ENCODE measurements at places on chromosomes 3 and 15.

- no peak for DNase-seq
- no peak overlapping the region for H3K4me3 ChIP-seq
- no peaks in the 10 kb centered on the region for H3K27me3 ChIP-seq
- H3K36me3 ChIP-seq, result peaks cover 13% of the 10 kb centered on the region
Observed at GRCh38 chr3:23888617-23889228, 28.1 kb downstream of the NKIRAS1 start.

GRCh38 chr3:56885879-56886278 is 84.1 kb upstream of the ARHGEF3 start:
- no peak overlapping the region for H3K4me3 ChIP-seq
- H3K27me3 ChIP-seq, result no peaks in the 10 kb centered on the region
- DNase-seq, result no peak
- no peak overlapping the region for H3K27ac ChIP-seq
- no peaks in the 10 kb centered on the region for H3K36me3 ChIP-seq

GRCh38 chr3:61669668-61670299 is 108.4 kb downstream of the PTPRG start:
- no peak overlapping the region for H3K4me3 ChIP-seq
- no peaks in the 10 kb centered on the region for H3K36me3 ChIP-seq
- H3K27ac ChIP-seq, result no peak overlapping the region

DNA sequence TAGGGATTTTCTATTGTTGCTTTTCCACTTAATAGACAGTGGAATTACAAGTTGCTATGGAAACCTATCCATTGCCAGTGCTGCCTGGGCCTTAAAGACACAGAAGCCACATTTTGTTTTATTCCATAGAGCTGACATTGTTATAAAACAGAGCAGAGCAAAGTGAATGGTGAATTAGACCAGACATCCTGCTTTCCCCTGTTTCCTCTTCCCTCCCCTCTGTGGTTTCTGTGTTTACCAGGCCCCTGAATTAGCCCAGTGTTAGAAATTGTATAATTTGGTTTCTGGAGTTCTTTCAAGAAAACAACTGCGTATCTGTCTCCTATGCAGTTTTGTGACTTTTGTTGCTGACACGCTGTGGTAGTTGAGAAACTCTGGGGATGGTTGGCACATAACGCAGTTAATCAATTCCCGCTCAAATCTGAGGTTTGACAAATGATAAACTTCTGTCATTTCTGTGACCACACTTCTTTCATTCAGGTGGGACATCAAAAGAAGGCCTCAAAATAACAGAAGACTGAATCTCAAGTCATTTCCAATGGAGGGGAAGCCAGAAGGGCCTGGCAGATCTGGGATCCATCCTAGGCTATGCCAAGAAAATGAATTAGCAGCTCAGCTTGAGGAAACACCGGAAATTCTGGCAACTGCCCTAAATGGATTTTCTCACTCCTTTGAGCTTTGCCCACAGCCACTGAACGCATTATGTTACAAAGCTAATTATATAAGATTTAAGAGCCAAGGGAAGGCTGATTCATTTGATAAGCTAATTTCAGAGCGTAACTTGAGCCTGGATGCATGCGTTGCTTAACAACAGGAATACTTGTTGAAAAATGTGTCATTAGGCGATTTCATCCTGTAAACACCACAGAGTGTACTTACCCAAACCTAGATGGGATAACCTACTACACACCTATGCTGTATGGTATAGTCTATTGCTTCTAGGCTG is 46.9 kb downstream of the NR1D2 start:
- DNase-seq, result no peak
- H3K4me1 ChIP-seq, result peaks cover 34% of the 10 kb centered on the region
- no peaks in the 10 kb centered on the region for H3K27me3 ChIP-seq
- H3K27ac ChIP-seq, result peak overlapping the region; percentile 54
- no peaks in the 10 kb centered on the region for H3K36me3 ChIP-seq
- H3K4me3 ChIP-seq, result no peak overlapping the region

GRCh38 chr3:52119826-52120225 is 34.4 kb downstream of the POC1A start:
- peaks cover 36% of the 10 kb centered on the region for H3K4me1 ChIP-seq
- no peaks in the 10 kb centered on the region for H3K36me3 ChIP-seq
- no peak overlapping the region for H3K4me3 ChIP-seq
- no peaks in the 10 kb centered on the region for H3K27me3 ChIP-seq

DNA sequence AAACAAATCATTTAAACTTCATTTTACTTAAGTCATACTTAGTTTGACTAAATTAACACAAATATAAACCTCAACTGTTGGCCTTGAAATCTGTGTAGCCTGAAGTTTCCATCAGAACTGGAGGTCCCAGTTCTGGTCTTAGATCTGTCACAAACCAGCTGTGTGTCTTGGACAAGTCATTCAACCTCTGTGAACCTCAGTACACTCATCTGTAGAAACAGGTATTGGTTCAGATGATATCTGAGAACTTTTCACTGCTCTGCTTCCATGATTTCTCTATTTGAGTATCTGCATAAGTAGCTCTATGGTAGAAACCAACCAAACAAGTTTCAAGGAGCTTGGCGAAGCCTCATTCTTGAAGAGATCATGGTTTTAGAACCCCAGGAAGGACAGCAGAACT is 60.4 kb upstream of the SLC2A2 start:
- DNase-seq, result no peak
- H3K4me1 ChIP-seq, result peaks cover 15% of the 10 kb centered on the region
- no peak overlapping the region for H3K27ac ChIP-seq
- H3K4me3 ChIP-seq, result no peak overlapping the region

DNA sequence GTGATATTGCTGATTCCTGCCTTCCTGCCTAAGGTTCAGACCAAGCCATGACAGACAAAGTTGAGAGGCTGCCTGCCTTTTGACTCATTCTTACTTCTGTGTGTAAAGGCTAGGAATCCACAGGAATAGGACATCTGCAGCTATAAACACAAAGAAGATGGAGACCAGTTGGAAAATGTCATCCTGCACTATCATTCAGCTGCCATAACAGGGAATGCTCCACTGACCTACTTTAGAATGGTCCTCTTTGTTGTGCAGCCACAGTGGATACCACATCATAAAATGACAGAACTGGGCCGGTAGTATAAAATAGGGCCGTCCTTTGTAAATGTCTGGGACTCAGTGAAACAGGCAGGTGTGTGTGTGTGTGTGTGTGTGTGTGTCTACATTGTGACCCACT is 75.1 kb downstream of the STAC start:
- H3K4me3 ChIP-seq, result no peak overlapping the region
- DNase-seq, result no peak
- H3K36me3 ChIP-seq, result no peaks in the 10 kb centered on the region
- H3K27ac ChIP-seq, result no peak overlapping the region

GRCh38 chr15:91018158-91018557 is 4.2 kb downstream of the VPS33B start:
- peaks cover 23% of the 10 kb centered on the region for H3K4me1 ChIP-seq
- H3K4me3 ChIP-seq, result no peak overlapping the region
- H3K27ac ChIP-seq, result no peak overlapping the region

GRCh38 chr3:49937090-49937489 is 2.9 kb upstream of the RBM6 start:
- peaks cover 19% of the 10 kb centered on the region for H3K4me1 ChIP-seq
- DNase-seq, result no peak
- no peak overlapping the region for H3K4me3 ChIP-seq

- peaks cover 10% of the 10 kb centered on the region for H3K36me3 ChIP-seq
- no peak overlapping the region for H3K27ac ChIP-seq
- H3K4me3 ChIP-seq, result no peak overlapping the region
- H3K4me1 ChIP-seq, result peaks cover 7% of the 10 kb centered on the region
Observed at GRCh38 chr3:156532730-156533129, 22.2 kb downstream of the SSR3 start.

DNA sequence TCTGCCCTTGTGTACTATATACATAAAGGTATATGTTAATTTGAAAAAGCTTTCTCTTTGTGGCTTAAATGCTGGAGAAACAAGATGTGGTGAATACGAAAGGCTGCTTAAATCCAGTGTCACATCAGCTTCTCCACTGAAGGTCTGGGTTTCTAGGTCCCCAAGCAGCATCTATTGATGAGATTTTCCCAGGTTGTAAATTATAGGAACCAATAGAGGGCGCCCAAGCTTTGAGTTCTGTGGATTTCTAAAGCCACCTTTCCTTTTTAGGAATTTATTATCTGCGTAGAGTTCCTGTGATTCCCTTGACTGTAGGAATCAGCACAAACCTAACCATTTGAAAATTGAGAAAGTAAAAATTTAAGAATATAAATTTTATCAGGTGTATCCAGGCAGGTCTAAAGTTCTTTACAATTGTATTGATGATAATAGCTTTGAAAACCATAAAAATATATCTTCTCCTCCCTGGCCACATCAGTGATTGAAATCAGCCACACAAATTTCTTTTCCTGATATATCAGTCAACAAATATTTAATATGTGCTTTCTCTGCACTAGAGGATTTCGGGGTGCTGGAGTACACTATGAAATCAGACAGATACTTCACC is 88.3 kb upstream of the ADAMTSL3 start:
- no peaks in the 10 kb centered on the region for H3K4me1 ChIP-seq
- H3K27me3 ChIP-seq, result no peaks in the 10 kb centered on the region
- DNase-seq, result no peak
- H3K36me3 ChIP-seq, result no peaks in the 10 kb centered on the region

- DNase-seq, result no peak
- H3K27me3 ChIP-seq, result no peaks in the 10 kb centered on the region
- H3K36me3 ChIP-seq, result no peaks in the 10 kb centered on the region
- peaks cover 12% of the 10 kb centered on the region for H3K4me1 ChIP-seq
- H3K4me3 ChIP-seq, result no peak overlapping the region
Observed at GRCh38 chr15:36814708-36815107, 235.3 kb downstream of the CDIN1 start.

GRCh38 chr3:166879661-166880060 is 500.4 kb downstream of the ZBBX start:
- H3K27ac ChIP-seq, result no peak overlapping the region
- H3K4me3 ChIP-seq, result no peak overlapping the region
- H3K27me3 ChIP-seq, result no peaks in the 10 kb centered on the region

DNA sequence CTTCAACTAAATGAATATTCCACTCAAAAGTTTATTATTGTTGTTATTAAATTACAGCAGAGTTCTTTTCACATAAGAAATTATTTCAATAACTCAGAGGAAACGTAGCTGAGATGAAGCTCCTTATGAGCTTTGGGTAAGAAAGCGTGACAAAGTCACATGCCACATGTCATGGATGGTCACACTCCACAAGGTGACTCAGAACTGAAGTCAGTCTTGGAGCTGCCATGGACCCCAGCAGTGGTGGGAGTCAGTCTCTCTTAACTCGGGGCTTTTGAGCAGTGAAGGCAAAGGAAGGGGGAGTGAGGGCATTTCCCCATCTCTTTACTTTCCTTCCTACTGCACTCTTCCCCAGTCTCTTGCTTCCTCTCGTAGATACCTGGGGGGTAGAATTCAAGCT is 87.5 kb upstream of the FAM3D start:
- H3K4me3 ChIP-seq, result no peak overlapping the region
- H3K4me1 ChIP-seq, result no peaks in the 10 kb centered on the region
- no peaks in the 10 kb centered on the region for H3K27me3 ChIP-seq
- DNase-seq, result no peak

DNA sequence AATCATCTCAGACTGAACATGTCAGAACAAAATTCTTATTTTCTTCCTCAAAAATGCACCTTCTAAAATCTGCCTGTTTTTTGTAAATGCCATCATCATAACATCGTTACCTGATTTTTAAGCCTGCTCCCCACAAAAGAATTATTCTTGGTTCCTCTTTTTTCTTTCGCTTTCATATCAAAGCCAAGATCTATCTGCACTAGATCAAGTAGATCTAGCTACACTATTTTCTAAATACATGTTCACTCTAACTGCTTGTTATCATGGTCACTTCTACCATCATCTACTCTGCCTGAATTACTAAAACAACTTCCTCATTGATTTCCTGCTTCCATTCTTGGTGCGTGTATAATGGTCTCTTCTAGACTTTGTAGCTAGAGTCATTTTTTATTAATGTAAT is 217.7 kb downstream of the ARPP21 start:
- DNase-seq, result no peak
- no peaks in the 10 kb centered on the region for H3K4me1 ChIP-seq
- H3K27me3 ChIP-seq, result no peaks in the 10 kb centered on the region
- H3K27ac ChIP-seq, result no peak overlapping the region

DNA sequence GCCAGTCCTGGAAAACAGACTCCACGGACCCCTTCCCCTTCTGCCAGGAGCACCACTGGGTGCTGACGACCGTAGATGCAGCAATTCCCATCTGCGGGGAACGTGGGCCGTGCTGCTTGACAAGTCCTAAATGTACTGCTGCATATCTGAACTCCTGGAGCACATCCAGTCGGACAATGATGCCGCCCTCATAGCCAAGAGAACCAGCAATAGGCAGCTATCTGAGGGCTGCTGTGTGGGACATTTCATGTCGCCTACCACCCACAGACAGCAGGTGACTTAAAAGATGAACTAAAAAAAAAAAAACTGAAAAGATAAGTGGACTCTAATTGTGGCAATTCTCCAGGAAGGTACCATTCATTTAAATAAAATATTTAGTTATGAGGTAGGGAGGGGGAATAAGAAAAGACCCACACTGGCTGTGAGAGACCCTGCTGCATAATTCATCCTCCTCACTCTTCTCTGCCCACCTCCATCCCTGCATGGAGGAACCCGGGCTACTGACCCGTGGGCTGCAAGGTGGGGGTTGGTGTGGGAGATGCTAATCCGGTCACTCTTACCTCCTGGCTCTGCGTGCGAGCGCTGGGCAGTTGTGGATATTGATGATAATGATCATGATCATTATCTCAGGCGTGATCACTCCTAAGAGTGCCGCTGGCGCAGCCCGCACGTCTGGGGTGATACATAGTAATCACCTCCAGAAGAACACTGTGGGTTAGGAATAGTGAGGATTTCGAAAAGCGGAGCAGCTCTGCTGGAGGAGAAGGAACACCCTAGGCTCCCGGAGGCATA is 28.3 kb downstream of the ALS2CL start:
- no peaks in the 10 kb centered on the region for H3K27me3 ChIP-seq
- peak; percentile 61 for DNase-seq
- H3K4me1 ChIP-seq, result peaks cover 39% of the 10 kb centered on the region

DNA sequence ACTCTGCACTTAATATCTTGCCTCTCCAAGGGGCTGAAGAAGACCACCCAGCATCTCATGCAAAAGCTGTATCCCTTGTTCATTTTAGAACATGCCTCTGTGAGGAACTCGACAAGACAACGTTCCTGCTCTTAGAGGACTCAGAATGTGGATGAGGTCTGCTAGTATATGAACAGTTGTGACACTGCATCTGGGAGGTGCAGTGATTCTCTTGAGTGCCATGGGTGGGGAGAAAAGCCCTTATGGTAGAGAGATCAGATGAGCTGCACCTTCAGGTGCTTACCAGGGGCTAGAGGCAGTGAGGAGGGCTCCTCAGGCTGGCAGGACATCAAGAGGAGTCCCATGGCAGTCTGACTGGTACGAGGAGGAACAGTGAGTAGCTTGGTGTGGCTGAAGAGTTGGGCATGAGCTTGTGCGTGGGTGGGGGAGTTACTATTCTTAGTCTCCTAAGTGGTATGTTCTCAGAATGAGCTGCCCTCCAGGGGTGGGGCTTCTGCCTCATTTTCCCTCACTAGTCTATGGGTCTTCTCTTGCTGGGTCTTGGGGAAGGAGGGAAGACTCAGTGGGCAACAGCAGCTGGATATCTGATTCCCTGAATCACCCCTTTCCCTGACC is 56.7 kb upstream of the ATP2B2 start:
- H3K27ac ChIP-seq, result no peak overlapping the region
- no peaks in the 10 kb centered on the region for H3K4me1 ChIP-seq
- peak; percentile 40 for DNase-seq
- no peak overlapping the region for H3K4me3 ChIP-seq
- H3K27me3 ChIP-seq, result peaks cover 9% of the 10 kb centered on the region
- no peaks in the 10 kb centered on the region for H3K36me3 ChIP-seq

- H3K36me3 ChIP-seq, result no peaks in the 10 kb centered on the region
- no peak overlapping the region for H3K4me3 ChIP-seq
- no peak for DNase-seq
- H3K27ac ChIP-seq, result no peak overlapping the region
- H3K4me1 ChIP-seq, result no peaks in the 10 kb centered on the region
- no peaks in the 10 kb centered on the region for H3K27me3 ChIP-seq
Observed at GRCh38 chr3:111284503-111285183, 213.0 kb downstream of the NECTIN3 start.
